Activated CD8-positive, alpha-beta memory T cell treated with anti-CD3 and anti-CD28 coated beads for 48 hours (primary cell): ENCODE measurements at places on chromosomes 5 and 9.

DNA sequence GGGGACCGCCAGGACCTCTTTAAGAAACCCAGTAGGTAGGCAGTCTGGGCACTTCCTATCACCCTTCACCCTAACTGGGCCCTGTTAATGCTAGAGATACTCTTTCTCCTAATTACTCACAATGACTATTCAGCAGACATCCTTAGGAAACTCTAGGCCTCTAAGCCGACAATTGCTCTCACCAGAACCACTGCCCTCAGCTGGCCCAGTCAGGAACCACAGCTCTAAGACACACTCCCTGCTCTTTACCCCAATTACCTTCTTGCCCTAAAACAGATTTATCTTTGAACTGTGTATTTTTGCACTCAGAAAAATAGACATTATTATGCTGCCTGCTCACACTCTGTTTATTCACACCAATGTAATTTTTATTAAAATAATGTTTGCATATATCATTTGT lies 432.6 kb upstream of the SLC30A5 start:
- DNase-seq: no peak

DNA sequence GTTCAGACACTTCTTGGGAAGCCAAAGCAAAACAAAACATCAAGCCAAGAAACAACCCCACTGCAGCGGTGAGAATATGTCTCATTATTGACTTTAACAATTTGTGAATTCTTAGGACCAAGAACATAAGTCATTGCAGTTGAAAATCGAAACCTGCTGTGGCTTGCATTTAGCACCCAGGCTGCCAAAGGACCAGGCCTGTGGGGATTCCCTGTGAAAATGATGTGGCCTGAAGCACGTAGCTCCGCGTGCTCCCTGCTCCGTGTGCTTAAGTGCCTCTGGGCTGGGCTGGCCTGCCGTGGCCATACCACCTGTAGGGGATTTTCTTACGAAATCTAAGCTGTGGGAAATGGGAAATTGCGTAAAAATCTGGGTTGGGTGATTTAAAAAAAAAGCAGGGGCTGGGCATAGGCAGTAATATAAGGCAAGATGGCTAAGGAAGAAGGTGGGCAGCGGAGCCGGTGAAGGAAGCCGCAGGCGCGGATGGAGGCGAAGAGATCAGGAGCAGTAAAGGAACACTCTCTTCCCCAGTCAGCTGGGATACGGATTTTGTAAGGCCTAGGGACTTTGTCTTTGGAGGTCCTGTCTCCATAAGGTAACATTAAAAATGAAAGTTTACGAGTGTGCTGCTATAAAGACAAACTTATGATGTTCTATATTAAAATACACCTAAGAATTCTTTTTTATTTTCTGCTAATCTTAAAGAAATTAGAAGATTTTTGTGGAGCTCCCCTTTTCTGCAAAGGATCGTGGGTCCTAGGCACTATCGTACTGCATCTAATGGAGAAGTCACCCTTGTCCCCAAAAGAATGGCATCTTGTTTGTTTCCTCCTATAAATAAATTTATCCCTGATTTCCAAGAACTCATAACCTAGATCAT lies 189.6 kb upstream of the SEMA6A start:
- no peak for DNase-seq

DNA sequence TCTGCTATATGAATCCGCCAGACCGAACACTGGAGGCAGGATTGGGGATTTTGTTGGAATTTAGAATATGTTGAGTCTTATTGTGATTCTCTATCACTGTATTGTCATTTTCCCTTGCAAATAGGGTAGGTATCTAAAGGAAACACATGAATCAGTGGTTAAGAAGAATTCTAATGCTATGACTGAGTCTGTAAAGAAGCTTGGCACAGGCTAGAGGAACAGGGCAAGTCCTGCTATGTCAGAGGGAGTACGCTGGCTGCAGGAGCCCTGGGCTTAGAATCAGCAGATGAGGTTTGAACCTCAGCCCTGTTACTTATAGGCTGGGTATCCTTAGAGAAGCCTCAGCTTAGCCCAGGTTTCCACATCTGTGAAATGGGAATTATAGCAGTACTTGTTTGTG lies 198.1 kb downstream of the NR3C1 start:
- no peak for DNase-seq

- no peak for DNase-seq
Observed at GRCh38 chr5:40587376-40587775, 92.3 kb upstream of the PTGER4 start.

- no peak for DNase-seq
Observed at GRCh38 chr5:132364319-132364718, 5.2 kb upstream of the SLC22A5 start.

DNA sequence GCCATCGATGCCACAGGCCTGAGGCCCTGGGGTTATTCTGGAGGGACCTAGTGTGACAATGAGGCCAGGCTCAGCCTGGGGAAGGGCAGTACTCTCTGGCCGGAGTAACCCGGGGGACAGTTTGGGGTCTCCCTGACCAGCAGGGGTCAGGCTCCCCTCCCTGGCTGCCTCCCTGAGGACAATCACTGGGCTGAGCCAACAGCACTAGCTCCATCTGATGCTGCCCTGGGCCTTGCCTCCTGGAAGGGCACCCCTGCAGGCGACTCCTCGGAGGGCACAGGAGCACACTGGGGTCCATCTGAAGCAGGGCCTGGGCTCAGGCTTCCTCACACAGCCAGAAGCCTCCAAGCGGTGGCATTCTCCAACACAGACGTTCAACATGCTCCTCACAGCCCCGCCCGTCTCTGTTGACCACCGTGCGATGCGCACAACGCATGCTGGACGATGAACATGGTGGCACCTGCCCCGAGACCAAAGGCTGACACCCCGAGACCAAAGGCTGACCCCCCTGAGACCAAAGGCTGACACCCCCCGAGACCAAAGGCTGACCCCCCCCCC lies 68.3 kb downstream of the ADAMTS2 start:
- DNase-seq: no peak

DNA sequence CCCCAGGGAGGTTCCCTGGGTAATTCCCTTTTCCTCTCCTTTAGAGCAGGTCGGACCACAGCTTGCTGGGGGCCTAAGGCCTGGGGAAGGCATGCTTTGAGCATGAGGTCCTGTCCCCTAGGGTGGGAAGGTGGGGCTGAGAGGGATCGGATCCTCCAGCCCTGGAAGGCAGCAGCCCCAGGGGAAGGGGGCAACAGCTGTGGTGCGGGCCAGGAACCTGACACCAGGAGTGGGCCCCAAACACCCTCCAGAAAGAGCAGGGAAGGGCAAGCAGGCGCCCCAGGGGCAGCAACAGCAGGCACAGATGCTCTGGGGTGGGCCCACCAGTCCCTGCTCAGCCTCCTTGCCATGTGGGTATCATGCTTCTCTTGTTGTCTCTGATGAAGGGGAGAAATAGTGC lies 3.2 kb upstream of the CORO2A start:
- DNase-seq: no peak

DNA sequence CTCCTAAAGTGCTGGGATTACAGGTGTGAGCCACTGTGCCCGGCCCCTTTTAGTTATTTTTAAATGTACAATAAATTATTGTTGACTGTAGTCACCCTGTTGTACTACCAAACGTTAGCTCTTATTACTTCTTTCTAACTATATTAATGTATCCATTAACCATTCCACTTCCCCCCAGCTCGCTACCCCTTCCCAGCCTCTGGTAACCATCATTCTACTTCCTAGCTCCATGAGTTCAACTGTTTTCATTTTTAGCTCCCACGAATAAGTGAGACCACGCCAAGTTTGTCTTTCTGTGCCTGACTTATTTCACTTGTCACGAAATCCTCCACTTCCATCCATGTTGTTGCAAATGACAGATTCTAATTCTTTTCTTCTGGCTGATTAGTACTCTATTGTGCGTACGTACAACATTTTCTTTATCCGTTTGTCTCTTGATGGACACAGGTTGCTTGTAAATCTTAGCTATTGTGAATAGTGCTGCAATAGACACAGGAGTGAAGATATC lies 6.5 kb downstream of the LURAP1L start:
- no peak for DNase-seq

DNA sequence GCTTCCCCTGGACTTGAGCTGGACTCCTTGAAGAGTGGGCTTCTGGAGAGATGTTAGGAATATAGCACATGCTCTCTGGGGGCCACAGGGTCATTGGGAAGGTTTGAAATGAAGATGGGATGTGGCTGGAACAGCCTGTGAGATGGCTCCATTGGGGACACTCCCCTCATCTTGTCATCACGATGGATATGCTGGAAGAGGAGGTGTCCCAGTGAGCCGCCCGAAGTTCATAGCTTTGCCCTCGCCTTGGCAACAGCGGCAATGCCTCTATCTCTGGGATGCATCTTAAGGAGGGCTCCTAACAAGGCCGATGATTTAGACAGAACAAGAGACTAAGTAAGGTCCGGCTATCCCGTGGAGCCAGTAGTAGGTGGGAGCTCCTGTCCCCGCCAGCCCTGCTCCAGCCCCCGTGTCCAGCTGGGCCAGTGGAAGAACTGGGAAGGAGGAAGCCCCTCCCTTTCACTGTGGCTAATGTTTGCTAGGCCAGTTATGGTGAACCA lies 23.9 kb downstream of the AMBP start:
- no peak for DNase-seq

DNA sequence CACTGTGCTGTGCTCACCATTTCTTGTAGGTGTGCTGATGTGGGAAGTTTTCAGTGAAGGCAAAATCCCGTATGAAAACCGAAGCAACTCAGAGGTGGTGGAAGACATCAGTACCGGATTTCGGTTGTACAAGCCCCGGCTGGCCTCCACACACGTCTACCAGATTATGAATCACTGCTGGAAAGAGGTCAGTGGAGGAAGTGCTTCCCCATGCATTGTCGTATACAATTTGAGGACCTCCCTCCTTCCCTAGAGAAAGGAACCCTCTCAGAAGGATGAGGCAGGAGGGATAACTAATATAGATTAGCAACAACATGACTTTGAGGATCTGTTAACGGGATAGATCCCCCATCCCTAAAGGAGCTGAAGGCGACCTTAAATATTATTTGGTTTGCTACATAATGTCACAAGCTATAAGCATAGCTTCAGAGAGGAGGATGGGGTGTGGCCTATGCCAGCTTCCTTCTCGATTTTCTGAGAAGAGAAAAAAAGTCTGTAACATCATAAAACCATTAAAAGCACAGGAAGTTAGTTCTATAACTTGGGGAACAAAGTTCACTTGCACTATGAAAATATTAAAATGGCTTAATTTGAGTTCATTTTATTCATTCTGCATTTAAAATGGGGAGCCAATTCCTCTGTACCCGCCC lies 17.0 kb upstream of the CYFIP2 start:
- no peak for DNase-seq

- no peak for DNase-seq
Observed at GRCh38 chr5:81631124-81631523, 119.8 kb downstream of the SSBP2 start.

- DNase-seq: peak; percentile 52
Observed at GRCh38 chr9:128420060-128420650, 502 bp upstream of the CERCAM start.

- no peak for DNase-seq
Observed at GRCh38 chr9:127684576-127684975, 22.2 kb upstream of the CFAP157 start.

DNA sequence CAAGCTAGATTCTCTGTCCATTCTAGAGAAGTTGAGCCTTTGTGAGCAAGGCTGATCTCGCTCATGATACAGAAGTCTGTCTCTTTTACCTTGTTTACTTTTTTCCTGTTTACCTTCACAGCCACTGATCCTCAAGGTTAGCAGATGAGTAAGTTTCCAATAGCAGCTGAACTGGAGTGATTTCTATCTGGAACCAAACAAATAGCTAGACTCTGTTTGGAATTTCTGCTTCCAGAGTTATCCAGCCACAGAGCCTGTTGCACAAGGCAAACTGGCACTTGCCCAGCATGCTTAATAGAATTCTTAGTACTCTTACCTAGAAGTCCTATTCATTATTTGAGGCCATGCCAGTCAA lies 12.8 kb upstream of the PANK3 start:
- no peak for DNase-seq

- no peak for DNase-seq
Observed at GRCh38 chr9:124454791-124455443, 4.7 kb downstream of the ADGRD2 start.

DNA sequence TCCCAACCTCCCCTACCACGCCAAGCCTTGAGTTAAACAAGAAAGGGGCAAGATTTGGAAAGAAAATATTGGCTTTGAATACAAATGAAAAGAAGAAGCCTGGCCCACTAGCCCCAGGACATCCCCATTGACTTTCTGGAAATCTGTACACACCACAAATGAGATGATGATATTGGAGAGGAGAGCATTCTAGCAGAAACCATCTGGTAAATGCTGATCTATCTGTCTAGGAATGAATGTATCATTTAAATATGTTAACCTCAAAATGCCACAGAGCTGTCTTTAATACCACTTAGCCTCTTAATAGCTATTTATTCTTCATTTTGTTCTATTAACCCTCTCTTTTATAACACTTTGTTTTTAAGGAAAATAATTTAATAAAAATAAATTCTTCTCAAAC lies 270.2 kb upstream of the PDE4D start:
- DNase-seq: no peak

DNA sequence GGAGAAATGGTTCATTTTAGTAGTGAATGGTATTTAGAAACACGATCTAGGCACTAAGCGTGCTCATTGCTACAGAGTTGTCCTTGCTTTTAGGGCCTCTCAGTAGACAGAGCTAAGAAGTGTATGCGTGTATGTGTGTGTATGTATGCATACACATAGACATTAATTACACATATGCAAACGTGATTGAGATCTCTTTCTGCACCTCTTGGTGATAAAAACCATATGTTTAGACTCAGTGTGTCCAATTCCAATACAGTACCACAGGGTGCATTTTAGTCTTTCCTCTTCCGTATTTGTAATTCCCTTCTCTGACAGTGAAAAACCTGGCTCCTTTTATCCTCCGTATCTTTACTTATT lies 13.1 kb downstream of the TRIO start:
- DNase-seq: no peak

- no peak for DNase-seq
Observed at GRCh38 chr9:69155341-69156030, 18.6 kb upstream of the TJP2 start.

GRCh38 chr5:117204404-117204803 lies 629.8 kb upstream of the SEMA6A start:
- no peak for DNase-seq

- no peak for DNase-seq
Observed at GRCh38 chr5:64312491-64312890, 146.8 kb downstream of the RNF180 start.
